CD4-positive, alpha-beta T cell treated with Interleukin-21 for 1 hour (primary cell): ENCODE measurements at places on chromosomes 3 and 15.

GRCh38 chr15:45162771-45163507 lies 24.8 kb downstream of the SHF start:
- peak; percentile 69 for DNase-seq

GRCh38 chr3:12198301-12198700 lies 39.6 kb upstream of the TIMP4 start:
- no peak for DNase-seq

DNA sequence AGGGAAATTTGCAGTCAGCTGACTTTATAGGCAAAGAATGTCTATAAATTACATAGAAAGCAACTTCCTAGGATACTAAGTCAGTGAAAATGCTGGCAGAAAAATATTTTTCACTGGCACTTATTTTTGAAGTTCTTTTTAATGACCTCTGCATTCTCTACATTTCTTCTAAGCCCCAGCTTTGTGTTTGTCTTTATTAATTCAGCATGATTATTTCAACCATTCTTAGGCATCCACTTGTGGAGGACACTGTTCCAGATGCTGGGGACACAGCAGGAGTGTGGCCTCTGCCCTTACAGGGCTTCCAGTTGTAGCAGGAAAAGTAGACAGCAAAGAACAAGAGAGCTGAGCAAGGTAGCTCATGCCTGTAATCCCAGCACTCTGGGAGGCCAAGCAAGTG lies 15.0 kb downstream of the LRRK1 start:
- DNase-seq, result no peak

DNA sequence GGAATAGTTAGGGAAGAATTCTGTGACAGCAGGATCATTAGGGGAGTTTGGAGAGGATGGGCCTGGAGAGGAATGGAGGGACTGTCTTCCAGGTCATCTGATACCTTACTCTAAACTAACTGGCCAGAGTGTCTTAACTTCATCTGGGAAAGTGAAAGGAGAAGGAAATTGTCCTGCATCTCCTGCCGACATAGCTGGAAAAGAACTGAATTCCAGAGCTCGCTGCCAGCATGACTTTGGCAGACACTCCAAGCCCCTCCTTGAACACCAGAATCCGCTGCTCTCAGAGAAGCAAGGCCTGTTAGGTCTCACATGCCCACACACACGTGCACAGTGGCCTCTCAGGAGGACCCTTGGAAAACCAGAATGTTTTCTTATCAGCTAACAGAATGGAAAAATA lies 10.5 kb downstream of the ABI3BP start:
- DNase-seq, result no peak

DNA sequence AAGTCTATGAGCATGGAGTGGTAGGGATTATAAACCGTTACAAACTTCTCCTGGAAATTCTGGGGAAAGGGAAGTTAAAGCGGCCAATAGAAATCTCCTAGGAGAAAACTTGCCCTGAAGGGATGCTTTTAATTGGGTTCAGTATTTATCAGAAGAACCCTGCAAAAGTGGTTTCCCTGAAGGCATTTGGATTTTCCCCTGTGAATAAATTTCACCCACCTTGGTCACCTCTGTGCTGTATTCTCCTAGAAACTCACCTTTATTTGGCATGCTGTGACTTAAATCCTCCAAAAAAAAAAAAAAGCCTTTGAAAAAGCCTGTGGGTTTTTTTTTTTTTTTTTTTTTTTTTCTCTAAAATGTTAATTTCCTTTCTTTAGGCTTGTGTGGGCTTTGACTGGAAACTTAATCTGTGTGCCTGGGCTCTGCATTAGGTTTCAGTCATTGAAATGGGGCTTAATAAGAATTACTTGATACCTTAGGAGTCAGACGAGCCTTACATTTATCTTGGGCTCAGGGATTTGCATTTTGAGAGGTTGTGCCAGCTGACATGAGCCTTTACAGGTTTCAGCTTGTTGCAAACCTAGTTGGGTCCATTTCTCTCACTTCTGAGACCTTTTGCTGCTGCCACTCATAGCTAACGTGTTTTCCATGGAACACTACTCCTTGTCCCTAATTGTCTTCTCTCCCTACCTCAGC lies 22.0 kb downstream of the TGFBR2 start:
- no peak for DNase-seq

DNA sequence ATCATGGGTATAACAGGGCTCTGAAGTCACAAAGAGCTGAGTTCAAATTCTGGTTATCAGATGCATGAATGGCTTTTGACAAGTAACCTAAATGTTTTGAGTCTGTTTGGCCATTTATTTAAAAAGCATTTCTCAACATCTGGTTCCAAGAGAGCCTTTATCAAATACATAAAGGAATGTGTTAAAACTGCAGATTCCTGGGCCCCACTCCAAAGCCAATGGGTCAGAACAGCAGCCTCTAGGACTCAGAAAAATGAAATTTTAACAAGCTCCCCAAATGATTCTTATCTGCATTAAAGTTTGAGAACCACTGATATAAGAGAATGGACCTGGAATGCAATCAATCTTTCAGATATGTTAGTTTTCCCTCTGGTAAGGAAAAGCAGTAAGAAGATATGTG lies 3.4 kb downstream of the B4GALT4 start:
- no peak for DNase-seq
